Thoracic aorta (tissue), 2 donors: ENCODE measurements at places on chromosomes 3 and 15. TPM values are rescaled to one million over a fixed set of nuclear protein-coding genes. Genes with fewer than 3 reads are reported as not detected.

Gene ESYT3
- total RNA-seq = 1.9 TPM

Gene GOLGA6L7
- total RNA-seq = not detected

GRCh38 chr3:55283441-55283925 is 203.6 kb downstream of the WNT5A start:
- DNase-seq = no peak

- no peak for DNase-seq
Observed at GRCh38 chr3:14570864-14571263, 30.7 kb upstream of the GRIP2 start.

DNA sequence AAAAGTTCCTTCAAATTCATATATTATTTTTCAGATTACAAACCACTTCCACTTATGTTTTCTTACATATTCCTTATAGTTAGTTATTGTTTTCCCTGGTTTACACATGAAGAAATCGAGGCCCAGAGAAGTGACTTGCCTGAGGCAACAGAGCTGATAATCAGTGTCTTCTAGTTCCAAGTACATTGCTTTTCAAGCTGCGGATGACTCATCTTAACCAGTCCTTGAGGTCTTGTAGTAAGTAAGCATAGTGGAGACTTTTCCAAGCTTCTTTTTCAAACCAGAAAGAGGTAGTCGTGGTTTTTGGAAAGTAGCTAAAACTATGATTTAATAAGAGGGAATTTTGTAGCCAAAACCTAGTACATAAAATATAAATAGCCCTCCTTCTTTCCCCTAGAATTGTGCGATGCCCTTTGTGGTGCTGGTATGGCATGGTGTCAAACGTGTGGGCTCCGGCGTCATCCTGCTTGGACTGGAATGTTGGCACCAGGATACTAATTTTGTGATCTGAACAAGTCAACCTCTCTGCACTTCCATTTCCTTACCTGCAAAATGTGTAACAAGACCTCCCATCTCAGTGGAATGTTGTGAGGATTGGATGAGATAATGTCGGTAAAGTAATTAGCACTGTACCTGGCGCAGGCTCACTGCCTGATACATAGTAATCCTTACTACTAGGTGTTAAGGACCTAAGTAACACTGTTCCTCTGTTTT is 19.0 kb upstream of the DLG1 start:
- DNase-seq = no peak

GRCh38 chr3:165389064-165389463 is 192.9 kb upstream of the SLITRK3 start:
- no peak for DNase-seq
